Hepatic stellate cell (primary cell): ENCODE measurements at places on chromosomes 5 and 9.

GRCh38 chr9:33265211-33265865, 489 bp downstream of the CHMP5 start:
- no peak for DNase-seq

DNA sequence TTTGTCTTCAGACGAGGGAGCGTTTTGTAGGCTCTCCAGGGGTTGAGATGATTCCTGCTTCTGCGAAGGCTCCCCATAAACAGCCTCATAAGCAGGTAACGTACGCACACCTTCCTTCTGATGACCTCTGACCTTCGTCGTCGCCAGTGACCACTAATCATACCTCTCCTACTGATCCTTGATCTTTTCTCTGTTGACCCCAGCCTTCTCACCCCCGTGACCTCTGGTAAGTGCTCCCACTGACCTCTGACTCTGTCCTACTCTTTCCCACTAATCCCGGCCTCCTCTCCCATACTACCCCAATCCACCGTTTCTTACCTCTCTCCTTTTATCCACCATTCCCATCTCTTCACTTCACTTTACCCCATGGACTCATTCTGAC, 345 bp downstream of the DNAI1 start:
- no peak for DNase-seq

DNA sequence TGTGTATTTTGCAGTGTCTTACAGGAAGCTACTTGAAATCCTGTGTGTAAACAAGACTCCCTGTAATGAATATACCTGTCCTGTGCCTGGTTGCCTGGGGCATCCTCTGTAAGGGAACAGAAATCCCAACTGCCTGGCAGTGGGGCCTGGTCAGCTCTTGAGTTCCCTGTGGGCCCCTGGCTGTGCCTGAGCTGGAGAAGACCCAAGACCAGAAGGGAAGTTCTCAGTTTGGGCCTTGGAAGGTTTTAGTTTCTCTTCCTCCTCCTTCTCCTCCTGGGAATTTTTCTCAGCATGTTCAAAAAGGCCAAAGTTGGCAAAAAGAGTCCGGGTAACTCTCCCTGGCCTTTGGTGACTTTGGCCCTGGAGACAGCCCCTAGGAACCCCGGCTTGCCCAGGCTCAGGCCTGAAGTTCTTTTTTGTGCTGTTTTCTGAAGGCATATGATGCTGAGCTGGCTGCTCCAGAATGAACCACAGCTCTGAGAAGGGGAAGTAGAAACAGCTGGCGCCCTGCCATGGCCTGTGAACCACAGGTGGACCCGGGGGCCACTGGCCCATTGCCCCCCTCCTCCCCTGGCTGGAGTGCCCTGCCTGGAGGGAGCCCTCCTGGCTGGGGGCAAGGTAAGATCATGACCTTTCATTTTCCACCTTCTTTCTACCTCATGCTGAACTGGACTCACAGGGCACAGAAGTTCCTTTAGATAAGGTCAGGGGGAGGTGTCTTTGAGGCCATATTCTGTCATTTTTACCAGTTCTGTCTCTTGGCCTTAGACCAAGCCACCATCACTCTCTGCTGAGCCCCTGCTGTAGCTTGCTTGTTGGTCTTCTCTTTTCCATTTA, 5.8 kb downstream of the TMEM268 start:
- no peak for DNase-seq

DNA sequence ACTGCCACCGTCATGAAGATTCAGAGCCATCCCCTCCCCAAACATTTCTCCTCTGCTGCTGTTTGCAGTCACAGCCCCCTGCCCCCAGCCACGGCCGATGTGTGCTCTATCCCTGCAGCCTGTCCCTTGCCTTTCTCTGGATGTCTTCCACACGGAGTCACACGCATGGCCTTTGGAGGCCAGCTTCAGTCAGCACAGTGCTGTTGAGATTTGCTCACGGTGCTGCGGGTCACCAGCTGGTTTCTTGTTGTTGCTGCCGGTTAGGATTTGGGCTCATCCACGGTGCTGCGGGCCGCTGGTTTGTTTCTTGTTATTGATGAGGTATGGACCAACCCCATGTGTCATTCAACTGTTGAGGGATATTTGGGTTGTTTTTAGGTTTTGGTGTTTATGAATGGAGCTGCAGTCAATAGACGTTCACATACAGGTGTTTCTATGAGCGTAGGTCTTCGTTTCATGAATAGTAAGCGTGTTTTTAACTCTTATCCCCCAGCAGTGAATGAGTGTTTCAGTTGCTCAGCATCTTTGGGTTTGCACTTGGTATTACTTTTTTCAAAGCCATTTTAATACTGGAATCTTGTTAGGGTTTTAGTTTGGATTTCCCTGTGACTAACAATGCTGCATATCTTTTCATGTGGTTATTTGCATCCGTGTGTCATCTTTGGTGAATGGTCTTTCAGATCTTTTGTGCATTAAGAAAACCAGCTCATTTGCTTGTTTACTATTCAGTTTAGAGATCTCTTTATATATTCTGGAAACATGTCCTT, 57.6 kb downstream of the AHRR start:
- DNase-seq, result no peak

GRCh38 chr9:125260561-125260960, 1.1 kb upstream of the GAPVD1 start:
- no peak for DNase-seq

DNA sequence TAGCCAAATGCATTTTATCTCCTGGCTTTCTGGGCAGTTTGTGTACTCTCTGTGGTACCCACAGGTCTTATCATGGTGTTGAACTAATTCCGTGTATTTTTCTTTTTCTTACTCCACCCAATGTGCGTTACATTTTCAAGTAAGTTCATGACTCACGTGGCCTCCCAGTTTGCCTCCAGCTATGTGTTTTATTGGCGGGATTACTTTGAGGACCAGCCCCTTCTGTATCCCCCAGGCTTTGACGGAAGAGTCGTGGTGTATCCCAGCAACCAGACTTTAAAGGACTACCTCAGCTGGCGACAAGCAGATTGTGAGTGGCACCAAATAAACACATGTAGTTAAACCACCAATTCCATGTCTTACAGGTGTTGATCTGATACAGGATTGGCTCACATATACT, 3.2 kb downstream of the THG1L start:
- DNase-seq, result no peak

GRCh38 chr5:1402611-1403255, 42.5 kb downstream of the SLC6A3 start:
- no peak for DNase-seq

DNA sequence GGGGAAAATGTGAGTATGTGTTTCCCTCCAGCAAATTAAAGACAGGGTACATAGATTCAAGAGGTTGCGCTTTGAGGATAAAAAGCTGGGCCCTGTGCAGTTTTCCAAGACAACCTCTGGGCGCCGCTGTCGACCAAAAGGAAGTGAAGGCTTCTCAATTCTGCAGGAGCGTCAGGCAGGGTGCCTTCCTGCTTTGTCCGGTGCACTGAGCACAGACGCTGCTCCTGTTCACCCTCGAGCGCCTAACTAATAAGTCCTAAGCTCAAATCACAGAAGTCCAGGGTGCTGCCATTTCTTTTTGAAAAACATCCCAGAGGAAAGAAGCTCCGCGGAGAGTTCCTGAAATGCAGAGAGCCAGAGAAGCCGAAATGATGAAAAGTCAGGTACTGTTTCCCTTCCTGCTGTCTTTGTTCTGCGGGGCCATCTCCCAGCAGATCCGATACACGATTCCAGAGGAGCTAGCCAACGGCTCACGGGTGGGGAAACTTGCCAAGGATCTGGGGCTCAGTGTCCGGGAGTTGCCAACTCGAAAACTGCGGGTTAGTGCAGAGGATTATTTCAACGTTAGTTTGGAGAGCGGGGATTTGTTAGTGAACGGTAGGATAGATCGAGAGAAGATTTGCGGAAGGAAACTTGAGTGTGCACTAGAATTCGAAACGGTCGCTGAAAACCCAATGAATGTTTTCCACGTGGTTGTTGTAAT, at the start of gene PCDHGB1:
Gene PCDHGB1 (plus strand): TSS at position 183 of the 703 bp plus-strand sequence. CDS start 162 bp downstream, at position 345.
- peak; percentile 46 for DNase-seq

DNA sequence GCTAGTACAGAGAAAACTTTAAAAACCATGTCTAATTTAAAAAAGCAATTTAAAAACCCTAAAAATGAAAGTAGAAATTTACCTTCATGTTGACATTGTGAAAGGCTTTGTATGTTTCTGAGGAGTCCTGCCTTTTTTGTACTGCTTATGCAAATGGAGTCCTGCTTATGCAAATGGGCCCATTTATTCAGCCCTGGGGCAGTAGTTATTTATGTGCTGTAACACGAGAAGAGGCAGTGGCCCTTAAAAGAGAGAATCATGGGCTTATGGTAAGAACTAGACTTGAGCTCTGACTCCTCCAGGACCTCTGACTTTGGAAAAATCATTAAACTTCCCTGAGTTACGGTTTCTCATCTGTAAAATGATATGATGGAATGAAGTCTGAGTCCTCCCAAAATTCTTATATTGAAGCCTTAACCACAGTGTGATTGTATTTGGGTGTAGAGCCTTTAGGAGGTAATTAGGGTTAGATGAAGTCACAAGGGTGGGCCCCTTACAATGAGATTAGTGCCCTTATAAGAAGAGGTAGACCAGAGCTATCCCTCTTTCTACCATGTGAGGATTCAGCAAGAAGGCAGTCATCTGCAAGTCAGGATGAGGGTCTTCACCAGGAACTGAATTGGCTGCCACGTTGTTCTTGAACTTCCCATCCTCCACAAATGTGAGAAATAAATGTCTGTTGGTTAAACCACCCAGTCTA, 447.8 kb upstream of the CD180 start:
- no peak for DNase-seq

DNA sequence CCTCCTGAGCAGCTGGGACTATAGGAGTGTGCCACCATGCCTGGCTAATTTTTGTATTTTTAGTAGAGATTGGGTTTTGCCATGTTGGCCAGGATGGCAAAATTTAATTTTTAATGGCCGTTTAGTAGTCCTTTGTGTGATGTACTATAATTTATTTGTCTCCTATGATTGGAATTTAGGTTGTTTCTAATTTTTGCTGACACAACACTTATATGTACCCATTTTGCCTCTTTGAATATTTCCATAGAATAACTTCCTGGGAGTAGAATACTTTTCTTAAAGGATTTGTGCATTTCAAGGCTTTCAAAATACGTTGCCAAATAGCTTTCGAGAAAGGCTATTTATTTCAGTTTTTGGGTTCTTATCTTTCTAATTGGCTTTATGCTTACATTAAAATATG, 22.8 kb downstream of the NDFIP1 start:
- DNase-seq, result no peak

DNA sequence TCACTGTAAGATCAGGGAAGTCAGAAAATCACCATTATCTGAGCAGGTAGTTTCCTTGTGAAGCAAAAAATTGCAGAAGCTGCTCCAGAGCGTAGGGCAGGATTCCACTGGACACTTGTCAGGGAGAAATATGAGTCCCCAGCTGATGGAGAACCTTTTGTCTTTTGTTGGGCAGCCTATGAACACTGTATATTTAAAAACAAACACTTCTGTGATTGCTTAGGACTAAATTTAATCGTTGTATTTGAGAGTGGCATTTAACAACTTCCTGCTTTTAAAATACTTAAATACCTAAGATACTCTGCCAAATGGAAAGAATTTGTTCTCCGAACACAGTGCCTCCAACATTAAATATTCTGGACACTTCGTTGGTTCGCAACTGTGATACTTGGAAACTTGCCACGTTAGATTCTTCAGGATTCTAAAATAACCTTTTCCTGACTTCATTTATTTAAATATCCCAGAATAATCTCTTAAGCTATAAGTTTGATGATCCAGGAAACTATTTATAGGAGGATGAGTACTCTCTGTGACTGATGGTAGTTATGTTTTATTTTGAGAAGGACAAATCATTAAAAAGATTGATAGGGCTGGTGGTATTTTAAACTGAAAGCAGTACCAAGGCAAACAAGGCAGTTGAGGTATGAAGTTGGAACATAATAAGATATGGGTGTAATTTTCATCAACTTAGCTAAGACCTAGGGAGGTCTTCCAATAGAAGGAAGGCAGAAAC, 2.7 kb upstream of the HSPA4 start:
- DNase-seq, result peak; percentile 52

GRCh38 chr5:89721353-89721752, 688.2 kb downstream of the CETN3 start:
- DNase-seq, result no peak

GRCh38 chr5:13783726-13784125, 160.8 kb downstream of the DNAH5 start:
- no peak for DNase-seq

DNA sequence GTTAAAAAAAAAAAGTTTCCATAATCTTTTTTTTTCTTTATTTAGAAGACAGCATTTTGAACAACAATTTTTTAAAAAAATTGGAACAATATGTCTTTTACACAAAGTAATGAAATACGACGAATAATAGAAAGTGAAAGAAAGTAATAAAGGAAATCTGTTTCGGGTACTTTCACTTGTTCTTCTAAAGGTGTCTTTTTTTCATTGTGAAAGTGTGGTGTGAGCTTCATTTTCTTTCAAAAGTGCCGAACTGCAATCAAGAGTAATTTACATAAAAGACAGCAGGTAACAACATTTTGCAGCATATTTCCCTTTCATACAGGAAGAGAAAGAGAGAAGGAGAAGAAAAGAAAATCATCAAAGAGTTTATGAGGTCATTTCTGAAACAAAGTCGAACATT, 159.7 kb upstream of the CDH12 start:
- DNase-seq, result no peak

DNA sequence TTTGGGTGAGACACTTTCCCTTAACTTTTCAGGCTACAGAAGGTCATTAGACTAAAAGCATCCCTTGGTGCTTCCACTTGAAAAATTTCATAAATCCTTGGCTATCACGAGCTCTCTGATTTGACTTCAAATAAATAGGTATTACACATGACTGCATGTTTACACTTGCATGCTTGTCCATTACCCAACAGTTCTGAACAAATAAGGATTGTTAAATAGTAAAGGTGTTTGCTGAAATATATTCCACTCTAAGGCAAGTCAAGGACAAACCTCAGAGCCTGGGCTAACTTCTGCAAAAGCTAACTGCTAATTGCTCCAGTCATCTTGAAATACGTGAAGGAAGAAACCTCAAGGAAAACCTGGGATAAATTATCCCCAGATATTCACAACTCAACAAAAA, 14.5 kb downstream of the FBXW2 start:
- no peak for DNase-seq

- DNase-seq, result no peak
These were observed 91.7 kb upstream of the RAPGEF1 start for GRCh38 chr9:131831380-131832165.

- DNase-seq, result no peak
These were observed 19.9 kb downstream of the MACROH2A1 start for GRCh38 chr5:135379046-135379654.

DNA sequence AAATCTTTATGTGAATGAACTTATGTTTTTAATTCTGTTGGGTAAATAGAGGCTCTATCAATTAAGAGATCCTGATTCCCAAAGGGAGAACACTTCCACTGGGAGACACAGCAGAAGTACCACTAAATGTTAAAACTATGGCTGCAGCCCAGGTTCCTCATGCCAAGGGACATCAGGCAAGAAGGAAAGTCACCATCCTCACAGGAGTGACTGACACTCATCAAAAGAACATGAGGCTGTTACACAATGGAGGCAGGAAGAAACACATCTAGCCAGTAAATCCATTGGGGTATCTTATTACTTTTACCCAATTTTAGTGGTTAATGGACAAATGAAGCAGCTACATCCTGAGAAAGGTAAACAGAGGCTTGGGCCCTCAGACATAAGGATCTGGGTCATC, 94.4 kb downstream of the MAPKAP1 start:
- no peak for DNase-seq
